ENCODE measurements at places on chromosomes 1 and 21.

GRCh38 chr1:7583291-7584096 is 187.6 kb upstream of the VAMP3 start:
- no peak for DNase-seq

- no peak for DNase-seq
Observed at GRCh38 chr21:36454706-36455105, 25.2 kb downstream of the CLDN14 start.

DNA sequence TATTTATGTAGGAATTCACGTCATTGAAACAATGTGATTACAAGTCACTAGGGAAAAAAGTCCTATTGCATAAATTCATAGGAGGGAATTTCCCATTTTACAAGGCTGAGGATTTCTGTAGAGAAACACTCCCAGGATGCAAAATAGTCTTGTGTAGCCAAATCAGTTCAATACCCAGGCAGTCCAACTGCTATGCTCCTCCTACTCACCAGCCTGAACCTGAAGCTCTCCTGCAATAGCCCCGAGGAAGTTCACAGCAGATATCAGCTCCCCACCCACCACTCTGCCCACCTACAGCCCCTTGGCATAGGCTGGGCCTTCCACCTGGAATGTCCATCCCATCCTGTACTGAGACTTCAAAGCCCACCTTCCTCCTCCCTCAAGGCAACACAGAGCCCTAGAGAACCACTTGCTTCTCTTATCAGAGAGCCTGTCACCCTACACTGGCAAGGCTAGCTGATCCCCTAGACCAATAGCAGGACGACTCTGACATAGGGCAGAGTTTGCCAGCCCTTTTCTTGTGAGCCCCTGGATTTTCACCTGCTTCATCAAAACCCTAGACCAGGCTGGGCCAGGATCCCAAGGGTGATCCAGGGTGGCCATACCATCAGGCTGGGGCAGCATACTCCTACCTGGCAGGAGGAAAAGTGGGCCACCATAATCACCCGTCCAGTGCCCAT is 1.5 kb downstream of the LSS start:
- DNase-seq = no peak

GRCh38 chr21:46651121-46651520 is 15.6 kb downstream of the PRMT2 start:
- no peak for DNase-seq

DNA sequence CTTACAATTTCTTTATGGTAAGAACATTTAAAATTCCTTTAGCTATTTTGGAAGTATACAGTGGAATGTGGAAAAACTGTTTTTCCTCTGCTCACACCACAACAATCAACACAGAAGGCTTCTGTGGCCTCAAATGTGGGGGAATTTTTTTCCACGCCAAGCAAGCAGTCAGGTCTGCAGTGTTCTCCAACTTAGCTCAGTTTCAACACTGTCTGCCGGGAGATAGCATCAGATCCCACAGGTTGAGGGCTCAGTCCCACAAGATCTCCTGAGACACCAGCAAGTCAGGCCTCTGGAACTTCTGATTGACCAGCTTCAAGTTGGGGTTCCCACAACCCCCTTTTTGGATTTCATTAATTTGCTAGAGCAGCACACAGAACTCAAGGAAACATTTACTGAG is 50.3 kb downstream of the PTBP2 start:
- DNase-seq = no peak

GRCh38 chr1:17295292-17295691 is 12.7 kb upstream of the PADI4 start:
- no peak for DNase-seq

Measured in vagina (tissue), 2 donors.